ENCODE measurements at places on chromosomes 3 and 15.
A peak's percentile ranks its signal among the peaks of the same experiment; 100 is the strongest.

GRCh38 chr15:40323239-40323952 lies at the start of gene INAFM2:
Gene INAFM2, plus strand, starts transcription at chr15:40323692. Its CDS starts 364 bp downstream, at chr15:40324056.
- peaks cover 44% of the 10 kb centered on the region for H3K4me1 ChIP-seq
- DNase-seq: peak; percentile 97

- H3K27ac ChIP-seq: peak overlapping the region; percentile 59
- H3K4me3 ChIP-seq: no peak overlapping the region
- no peaks in the 10 kb centered on the region for H3K27me3 ChIP-seq
- H3K36me3 ChIP-seq: no peaks in the 10 kb centered on the region
- peaks cover 58% of the 10 kb centered on the region for H3K4me1 ChIP-seq
- peak; percentile 88 for DNase-seq
These were observed 116.7 kb downstream of the FNDC3B start for GRCh38 chr3:172155897-172156585.

GRCh38 chr3:81666502-81667121 lies 94.8 kb downstream of the GBE1 start:
- H3K4me3 ChIP-seq: no peak overlapping the region
- DNase-seq: no peak
- no peaks in the 10 kb centered on the region for H3K4me1 ChIP-seq
- no peaks in the 10 kb centered on the region for H3K36me3 ChIP-seq

DNA sequence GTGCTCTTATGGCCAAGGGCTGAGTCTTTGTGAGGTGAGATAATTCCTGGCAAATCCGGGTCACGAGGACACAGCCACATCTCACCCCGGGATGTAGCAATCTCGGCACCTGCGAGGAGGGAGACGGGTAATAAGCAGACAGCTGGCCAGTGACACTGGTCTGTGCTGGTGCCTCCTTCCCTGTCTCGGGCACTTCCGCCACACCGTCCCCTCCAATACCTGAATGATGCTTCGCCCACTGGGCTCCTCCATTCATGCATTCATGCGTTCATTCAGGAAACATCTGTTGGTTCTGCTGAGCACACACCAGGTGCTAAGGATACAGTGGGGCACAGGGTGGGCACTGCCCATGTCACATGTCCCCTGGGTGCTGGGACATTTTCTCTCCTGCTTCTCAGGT lies 60.1 kb downstream of the ATP10A start:
- no peak for DNase-seq
- H3K27me3 ChIP-seq: no peaks in the 10 kb centered on the region
- H3K4me1 ChIP-seq: no peaks in the 10 kb centered on the region

- H3K36me3 ChIP-seq: no peaks in the 10 kb centered on the region
- no peak for DNase-seq
- no peaks in the 10 kb centered on the region for H3K27me3 ChIP-seq
- H3K4me1 ChIP-seq: no peaks in the 10 kb centered on the region
- H3K4me3 ChIP-seq: no peak overlapping the region
These were observed 2.2 kb upstream of the ITIH3 start for GRCh38 chr3:52792413-52792812.

GRCh38 chr15:88334436-88334835 lies 77.9 kb upstream of the NTRK3 start:
- no peak for DNase-seq
- no peaks in the 10 kb centered on the region for H3K36me3 ChIP-seq
- no peaks in the 10 kb centered on the region for H3K27me3 ChIP-seq
- H3K27ac ChIP-seq: no peak overlapping the region
- H3K4me1 ChIP-seq: no peaks in the 10 kb centered on the region
- no peak overlapping the region for H3K4me3 ChIP-seq

GRCh38 chr15:49644364-49644794 lies 23.5 kb downstream of the DTWD1 start:
- H3K27ac ChIP-seq: peak overlapping the region; percentile 81
- DNase-seq: no peak
- no peak overlapping the region for H3K4me3 ChIP-seq

DNA sequence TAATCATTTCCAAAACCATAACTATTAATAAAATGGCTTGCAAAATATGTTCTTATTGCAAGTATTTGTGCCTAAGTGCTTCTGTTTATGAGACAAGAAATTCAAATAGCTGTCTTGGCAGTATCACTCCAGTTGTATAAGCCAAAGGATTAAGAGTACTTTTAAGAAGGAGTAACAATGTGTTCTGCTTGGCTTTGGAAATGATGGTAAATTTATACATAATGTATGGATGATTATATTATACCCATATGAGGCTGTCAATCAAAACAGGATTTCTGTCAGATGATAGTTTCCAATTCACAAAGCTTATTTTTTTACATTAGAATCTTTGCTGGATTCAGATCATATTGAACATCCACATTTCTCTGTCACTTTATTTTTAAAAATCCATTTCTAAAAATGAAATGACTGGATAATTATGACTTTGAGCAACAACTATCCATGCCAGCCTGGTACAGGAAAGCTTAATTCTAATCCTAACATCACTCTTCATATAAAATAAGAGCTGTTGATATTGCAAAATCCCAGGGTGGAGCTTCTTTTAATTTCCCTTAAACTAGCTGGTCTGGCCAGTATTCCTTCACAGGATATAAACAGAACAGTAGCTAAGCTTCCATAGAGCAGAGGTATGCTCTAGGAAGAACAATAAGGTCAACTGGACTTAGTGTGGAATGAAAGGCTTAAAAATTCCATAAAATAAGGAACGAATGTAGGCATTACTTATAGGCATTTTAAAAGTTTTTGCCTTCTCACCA lies 30.0 kb upstream of the ZNF280D start:
- DNase-seq: no peak
- peaks cover 10% of the 10 kb centered on the region for H3K4me1 ChIP-seq
- no peaks in the 10 kb centered on the region for H3K36me3 ChIP-seq
- H3K4me3 ChIP-seq: no peak overlapping the region
- no peak overlapping the region for H3K27ac ChIP-seq

- H3K27ac ChIP-seq: no peak overlapping the region
- no peak overlapping the region for H3K4me3 ChIP-seq
- peaks cover 19% of the 10 kb centered on the region for H3K27me3 ChIP-seq
These were observed 1.5 kb downstream of the ADCY5 start for GRCh38 chr3:123447416-123447748.

DNA sequence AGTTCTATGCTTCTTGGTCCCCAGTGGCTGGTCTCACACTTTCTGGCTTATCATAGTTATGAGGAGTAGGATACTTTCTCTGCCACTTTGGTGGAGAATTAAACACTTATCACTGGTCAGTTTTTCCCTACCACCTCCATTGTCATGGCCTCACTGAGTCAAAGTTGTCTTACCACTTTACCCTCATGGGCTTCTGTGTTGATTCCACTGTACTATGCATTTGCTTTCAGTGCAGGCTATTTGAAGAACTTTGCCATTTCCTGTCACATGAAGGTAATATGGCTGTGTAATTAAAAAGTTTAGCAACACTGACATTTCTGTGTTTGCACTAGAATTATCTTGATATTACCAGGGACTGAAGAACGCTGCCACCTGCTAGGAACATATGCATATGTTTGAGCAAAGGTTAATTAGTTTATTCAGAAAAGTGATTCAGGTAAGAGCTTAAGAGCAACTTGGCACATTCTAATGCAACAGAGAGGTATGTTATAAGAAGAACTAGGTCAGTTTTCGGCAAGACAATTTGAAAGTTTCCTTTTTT lies 377.3 kb downstream of the PDCD6IP start:
- no peak for DNase-seq
- H3K27me3 ChIP-seq: no peaks in the 10 kb centered on the region
- H3K27ac ChIP-seq: no peak overlapping the region
- H3K36me3 ChIP-seq: no peaks in the 10 kb centered on the region
- H3K4me1 ChIP-seq: no peaks in the 10 kb centered on the region

GRCh38 chr15:81107889-81108288 lies 26.2 kb upstream of the CFAP161 start:
- no peaks in the 10 kb centered on the region for H3K36me3 ChIP-seq
- no peaks in the 10 kb centered on the region for H3K4me1 ChIP-seq
- no peak for DNase-seq
- no peak overlapping the region for H3K4me3 ChIP-seq
- no peaks in the 10 kb centered on the region for H3K27me3 ChIP-seq
- no peak overlapping the region for H3K27ac ChIP-seq

- no peaks in the 10 kb centered on the region for H3K4me1 ChIP-seq
- no peaks in the 10 kb centered on the region for H3K27me3 ChIP-seq
- no peaks in the 10 kb centered on the region for H3K36me3 ChIP-seq
- DNase-seq: no peak
- no peak overlapping the region for H3K4me3 ChIP-seq
These were observed 303.4 kb upstream of the DNAJC19 start for GRCh38 chr3:181292984-181293383.

GRCh38 chr3:175066617-175067415 lies 207.7 kb downstream of the NAALADL2 start:
- H3K4me3 ChIP-seq: no peak overlapping the region
- H3K27me3 ChIP-seq: no peaks in the 10 kb centered on the region
- H3K36me3 ChIP-seq: no peaks in the 10 kb centered on the region
- H3K4me1 ChIP-seq: no peaks in the 10 kb centered on the region
- DNase-seq: no peak
- no peak overlapping the region for H3K27ac ChIP-seq

- H3K4me3 ChIP-seq: peak overlapping the region; percentile 12
- H3K27ac ChIP-seq: peak overlapping the region; percentile 67
- H3K4me1 ChIP-seq: peaks cover 9% of the 10 kb centered on the region
- peak; percentile 81 for DNase-seq
- H3K36me3 ChIP-seq: no peaks in the 10 kb centered on the region
These were observed 16.3 kb downstream of the RGMA start for GRCh38 chr15:93072411-93073394.

DNA sequence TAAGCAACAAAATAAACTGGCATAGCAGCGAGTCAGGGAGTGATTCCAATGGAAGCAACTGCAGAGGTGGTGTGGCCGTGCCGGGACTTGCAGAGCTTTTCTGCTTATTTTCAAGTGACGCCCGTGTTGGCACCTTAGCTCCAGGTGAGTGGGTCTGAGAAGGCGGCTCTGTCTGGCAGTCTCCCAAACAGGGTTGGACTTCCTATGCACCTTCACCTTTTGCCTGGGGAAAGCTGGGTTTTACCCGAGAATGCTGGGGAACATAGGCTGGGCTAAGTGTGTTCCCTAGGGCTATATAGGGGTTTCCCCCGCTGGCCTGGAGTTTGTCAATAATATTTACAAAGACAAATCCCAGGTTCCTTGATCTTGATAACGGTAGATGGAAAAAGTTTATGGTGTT lies 179.9 kb upstream of the TBL1XR1 start:
- H3K27me3 ChIP-seq: no peaks in the 10 kb centered on the region
- peak overlapping the region; percentile 43 for H3K27ac ChIP-seq
- no peak overlapping the region for H3K4me3 ChIP-seq
- peaks cover 12% of the 10 kb centered on the region for H3K4me1 ChIP-seq

DNA sequence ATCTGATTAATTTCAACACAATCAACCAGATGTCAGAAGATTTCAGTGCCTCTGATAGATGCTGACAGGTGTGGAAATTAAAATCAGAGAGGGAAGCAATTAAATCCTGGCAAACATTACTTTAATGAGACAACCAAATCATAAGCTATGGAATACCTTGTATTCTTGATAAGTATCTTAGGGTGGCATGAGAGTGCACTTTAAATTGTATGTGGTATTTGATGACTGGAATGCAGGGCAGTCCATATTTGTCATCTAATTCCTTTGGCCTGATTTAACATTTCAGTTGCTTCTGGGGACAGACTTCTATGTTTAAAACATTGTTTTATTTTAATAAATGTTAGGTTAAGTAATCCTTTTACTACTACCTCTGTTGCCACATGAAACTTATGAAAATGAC lies 184.1 kb downstream of the LPP start:
- H3K4me3 ChIP-seq: no peak overlapping the region
- no peaks in the 10 kb centered on the region for H3K27me3 ChIP-seq
- no peak for DNase-seq
- H3K4me1 ChIP-seq: no peaks in the 10 kb centered on the region

DNA sequence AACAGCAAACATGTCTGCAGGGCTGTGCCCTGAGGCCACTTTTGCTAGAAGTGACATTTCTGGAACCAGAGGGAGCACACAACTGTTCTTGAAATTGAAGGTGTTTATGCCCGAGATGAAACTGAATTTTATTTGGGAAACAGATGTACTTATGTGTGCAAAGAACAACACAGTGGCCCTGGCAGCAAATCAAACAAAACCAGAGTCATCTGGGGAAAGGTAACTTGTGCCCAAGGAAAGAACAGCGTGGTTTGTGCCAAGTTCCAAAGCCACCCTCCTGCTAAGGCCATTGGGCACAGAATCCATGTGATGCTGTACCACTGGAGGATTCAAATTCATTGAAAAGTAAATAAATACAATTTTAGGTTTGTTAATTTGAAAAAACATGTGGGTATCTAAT lies 31.2 kb upstream of the RARRES1 start:
- H3K27ac ChIP-seq: peak overlapping the region; percentile 35
- H3K4me3 ChIP-seq: no peak overlapping the region
- peak; percentile 60 for DNase-seq
- H3K27me3 ChIP-seq: no peaks in the 10 kb centered on the region
- peaks cover 11% of the 10 kb centered on the region for H3K4me1 ChIP-seq
- no peaks in the 10 kb centered on the region for H3K36me3 ChIP-seq
